ENCODE measurements at places on chromosomes 7 and 10.

GRCh38 chr10:48462482-48463020, 142.3 kb downstream of the ARHGAP22 start:
- H3K27ac ChIP-seq: no peak overlapping the region
- no peaks in the 10 kb centered on the region for H3K27me3 ChIP-seq
- no peaks in the 10 kb centered on the region for H3K4me1 ChIP-seq
- DNase-seq: no peak
- H3K36me3 ChIP-seq: no peaks in the 10 kb centered on the region

DNA sequence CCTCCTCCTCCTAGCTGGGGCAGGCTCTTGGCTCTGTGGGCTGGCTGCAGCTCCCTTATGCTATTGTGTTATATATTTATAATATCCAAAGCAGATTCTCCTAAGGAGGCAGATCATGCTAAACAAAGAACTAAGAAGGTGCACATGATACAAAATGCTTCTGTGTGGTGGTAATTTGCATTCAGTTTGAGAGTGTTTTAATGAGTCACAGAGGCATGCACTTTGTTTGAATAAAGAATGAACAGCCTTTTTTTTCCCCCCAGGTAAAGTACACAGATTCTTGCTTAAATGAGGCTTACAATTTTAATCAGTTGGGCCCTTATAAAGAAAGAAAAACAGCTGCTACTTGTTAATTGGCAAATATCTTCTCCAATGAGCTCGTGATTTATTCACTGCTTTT, 95.0 kb downstream of the FANK1 start:
- no peaks in the 10 kb centered on the region for H3K36me3 ChIP-seq
- no peaks in the 10 kb centered on the region for H3K27me3 ChIP-seq
- DNase-seq: no peak
- H3K4me1 ChIP-seq: no peaks in the 10 kb centered on the region

GRCh38 chr10:17257466-17258321, 29.7 kb downstream of the VIM start:
- H3K36me3 ChIP-seq: no peaks in the 10 kb centered on the region
- H3K27ac ChIP-seq: no peak overlapping the region
- no peaks in the 10 kb centered on the region for H3K4me1 ChIP-seq
- peak; percentile 47 for DNase-seq

DNA sequence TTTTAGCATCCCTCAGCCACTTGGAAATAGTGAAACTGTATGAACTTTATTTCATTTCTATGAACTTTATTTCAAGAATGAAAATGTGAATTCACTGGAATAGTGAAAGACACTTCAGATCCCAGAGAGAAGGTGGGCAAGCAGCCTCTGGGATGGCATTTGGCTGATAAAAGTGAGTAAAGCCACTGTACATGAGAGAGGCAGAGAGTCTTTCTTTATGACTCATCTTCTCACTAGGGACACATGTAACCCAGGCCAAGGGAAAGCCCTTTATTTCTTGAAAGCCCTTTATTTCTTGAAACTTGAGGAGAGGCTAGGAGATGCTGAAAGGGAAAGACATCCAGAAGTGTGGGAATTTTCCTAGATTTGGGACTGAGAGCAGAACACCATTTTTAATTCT, 148.9 kb upstream of the SMIM30 start:
- H3K27me3 ChIP-seq: no peaks in the 10 kb centered on the region
- DNase-seq: no peak
- no peak overlapping the region for H3K27ac ChIP-seq
- H3K4me3 ChIP-seq: no peak overlapping the region
- H3K4me1 ChIP-seq: 0 out of 2 replicates have a peak, but pooled peaks cover 5% of the 10 kb centered on the region

DNA sequence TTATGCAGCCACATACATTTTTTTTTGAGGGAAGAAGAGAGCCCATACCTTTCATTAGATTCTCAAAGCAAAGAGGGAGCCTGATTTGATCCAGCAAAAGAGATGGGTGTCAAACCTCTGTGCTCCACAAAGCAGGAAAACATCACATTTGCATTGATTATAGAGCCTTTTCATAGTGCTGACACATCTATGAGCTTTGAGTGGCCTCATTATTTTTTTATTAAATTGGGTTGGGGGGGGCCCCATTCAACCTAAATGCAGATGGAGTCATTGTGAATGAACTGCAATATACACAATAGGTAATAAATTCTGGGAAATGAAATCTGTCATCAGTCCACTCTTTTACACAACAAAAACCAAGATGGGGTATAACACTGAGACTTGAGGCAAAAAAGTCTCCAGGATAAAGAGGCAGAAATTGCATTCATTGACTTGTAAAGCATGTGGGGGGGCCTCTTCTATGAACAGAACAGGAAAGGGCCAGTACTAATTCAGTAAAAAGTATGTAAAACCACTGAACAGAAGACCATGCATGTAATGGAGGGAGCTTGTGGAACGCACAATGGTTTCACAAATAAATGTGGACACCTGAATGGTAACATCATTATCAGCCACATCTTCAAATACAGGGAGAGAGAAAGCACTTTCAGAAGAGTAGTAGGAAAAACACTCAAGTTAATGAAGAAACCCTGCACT, 17.7 kb upstream of the ASB4 start:
- H3K36me3 ChIP-seq: no peaks in the 10 kb centered on the region
- H3K4me1 ChIP-seq: no peaks in the 10 kb centered on the region
- no peak overlapping the region for H3K4me3 ChIP-seq
- H3K27ac ChIP-seq: no peak overlapping the region
- no peaks in the 10 kb centered on the region for H3K27me3 ChIP-seq

DNA sequence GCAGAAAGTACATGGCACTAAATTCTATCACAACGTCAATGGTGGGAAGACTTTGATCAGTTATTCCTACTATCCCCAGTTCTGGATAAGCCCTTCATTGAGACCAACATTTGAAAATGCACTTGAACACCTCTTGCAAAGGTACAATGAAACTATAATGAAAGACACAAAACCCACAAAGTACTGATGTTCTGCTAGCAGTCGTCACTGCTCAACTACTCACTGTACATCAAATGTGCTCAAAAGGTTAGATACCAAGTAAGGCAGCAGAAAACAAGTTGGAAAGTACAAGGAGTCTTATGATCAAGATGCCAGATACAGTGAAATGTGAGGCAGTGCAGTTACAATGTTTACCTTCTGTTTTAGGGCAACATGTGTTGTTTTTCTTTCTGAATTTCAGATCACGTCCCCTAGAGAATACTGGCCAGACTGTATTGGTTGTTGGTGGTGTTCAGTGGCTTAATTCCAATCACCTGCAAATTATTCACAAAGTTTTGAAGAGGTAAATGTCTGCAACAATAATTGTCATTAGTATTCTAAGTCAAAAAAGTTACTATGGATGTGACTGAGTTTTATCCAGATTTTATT, 62.4 kb upstream of the WNT16 start:
- H3K36me3 ChIP-seq: no peaks in the 10 kb centered on the region
- H3K4me1 ChIP-seq: no peaks in the 10 kb centered on the region
- no peak for DNase-seq

- no peak for DNase-seq
- no peaks in the 10 kb centered on the region for H3K27me3 ChIP-seq
- no peak overlapping the region for H3K27ac ChIP-seq
- peaks cover 13% of the 10 kb centered on the region for H3K36me3 ChIP-seq
- H3K4me3 ChIP-seq: no peak overlapping the region
- no peaks in the 10 kb centered on the region for H3K4me1 ChIP-seq
These were observed 17.2 kb downstream of the PPP3CB start for GRCh38 chr10:73478636-73479035.

DNA sequence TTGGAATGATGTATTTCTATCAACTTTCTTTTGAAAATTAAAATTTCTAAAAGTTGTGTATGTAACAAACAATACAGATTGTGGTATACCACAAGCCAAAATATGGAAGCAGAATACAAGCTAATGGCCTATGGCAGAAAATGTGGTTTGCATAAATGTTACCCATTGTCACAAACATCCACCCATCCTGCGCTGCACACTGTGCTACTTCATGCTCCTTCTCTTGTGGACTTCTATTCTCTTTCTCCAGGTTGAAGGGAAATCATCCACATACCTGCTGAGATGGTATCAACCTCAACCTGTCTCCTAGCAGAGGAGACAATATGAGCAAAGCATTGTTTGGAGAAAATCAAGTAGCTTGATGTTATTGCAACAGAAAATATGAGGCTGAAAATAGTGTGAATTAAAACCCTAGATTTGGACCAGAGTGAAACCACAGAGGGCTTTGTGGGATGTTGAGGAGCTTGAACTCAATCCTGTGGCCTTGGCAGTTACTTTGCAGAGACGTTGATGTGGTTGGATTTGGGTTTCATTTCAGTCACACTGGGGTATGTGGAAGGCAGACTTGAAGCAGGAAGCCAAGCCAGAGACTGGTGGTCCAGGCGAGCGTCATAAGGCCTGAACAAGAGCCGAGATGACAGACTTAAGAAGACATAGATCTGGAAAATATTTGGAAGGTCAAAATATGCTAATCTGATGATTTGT, 63.8 kb downstream of the ICA1 start:
- H3K27me3 ChIP-seq: no peaks in the 10 kb centered on the region
- no peak overlapping the region for H3K27ac ChIP-seq

DNA sequence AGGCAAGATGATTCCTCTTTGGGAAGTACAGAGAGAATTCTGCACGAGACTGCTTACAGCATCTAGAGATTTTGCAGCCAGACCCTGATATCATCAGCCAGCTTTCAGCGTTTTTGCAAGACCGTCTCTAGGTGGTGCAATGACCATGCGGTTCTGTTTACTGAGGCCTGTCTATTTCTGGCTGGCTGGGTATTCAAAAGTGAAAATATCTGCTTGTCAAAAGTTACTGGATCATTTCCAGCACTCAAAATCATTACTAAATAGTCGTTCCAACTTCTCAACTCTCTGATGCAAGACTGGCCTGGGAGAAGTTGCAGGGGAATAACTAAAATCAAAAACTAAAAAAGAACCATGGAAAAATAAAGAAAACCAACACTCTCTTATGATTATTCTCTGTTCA, 240.1 kb downstream of the ELMO1 start:
- peak; percentile 14 for DNase-seq
- H3K4me3 ChIP-seq: no peak overlapping the region
- H3K36me3 ChIP-seq: no peaks in the 10 kb centered on the region
- no peaks in the 10 kb centered on the region for H3K4me1 ChIP-seq
- H3K27ac ChIP-seq: no peak overlapping the region

DNA sequence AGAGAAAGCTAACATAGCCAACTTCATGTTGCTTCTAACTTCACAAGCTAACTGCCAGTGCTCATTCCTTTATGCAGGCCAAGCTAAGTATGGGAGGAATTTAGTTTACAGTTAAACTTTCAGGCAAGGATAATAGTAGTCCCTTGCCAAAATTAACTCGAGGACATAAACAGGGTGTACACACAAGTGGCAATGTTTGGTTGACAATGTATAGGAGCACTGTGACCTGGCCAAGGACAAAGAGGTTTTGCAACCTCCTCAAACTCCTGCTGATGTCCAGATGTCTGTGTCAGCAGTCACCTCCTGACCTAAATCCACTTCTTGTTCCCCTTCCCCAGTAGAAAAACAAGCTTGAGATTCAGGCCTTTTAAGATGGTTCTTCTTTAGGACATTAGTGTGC, 494.6 kb upstream of the KLF6 start:
- no peaks in the 10 kb centered on the region for H3K36me3 ChIP-seq
- 0 out of 2 replicates have a peak overlapping the region, but pooled peaks have one; percentile 50 for H3K27ac ChIP-seq
- no peak overlapping the region for H3K4me3 ChIP-seq

DNA sequence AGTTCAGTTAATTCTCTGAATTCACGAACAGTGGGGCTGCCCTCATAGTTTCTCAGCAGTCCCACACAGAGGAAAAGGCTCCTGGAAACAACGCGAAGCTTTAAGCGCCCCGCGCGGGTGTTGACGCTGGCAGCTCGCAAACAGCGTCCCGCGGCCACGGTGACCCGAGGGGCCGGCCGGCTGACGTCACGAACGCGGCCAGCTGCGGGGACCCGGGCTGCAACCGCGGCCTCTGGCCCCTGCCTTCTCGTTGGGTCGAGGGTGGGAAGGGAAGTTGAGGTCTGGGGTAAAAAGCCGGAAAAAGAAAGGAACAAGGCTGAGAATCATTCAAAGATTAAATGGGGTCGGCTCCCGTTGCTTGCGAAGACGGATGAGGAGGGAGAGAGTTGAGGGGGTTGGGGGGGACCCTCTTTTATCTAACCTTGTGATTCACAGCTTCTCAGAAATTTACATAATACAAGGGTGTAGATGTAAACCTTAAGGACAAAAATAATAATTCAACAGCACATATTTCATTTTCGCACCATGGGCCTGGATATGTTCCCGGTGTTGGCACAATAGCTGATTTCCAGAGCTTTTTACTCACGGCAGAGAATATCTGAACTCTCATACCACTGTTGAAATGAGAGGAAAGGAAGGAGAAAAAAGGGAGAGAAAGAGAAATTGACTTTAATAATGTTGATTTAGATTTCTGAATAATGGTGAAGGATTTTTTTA, 7.3 kb upstream of the FEZF1 start:
- H3K27ac ChIP-seq: no peak overlapping the region
- no peaks in the 10 kb centered on the region for H3K4me1 ChIP-seq
- H3K4me3 ChIP-seq: no peak overlapping the region
- H3K36me3 ChIP-seq: no peaks in the 10 kb centered on the region
- no peak for DNase-seq

GRCh38 chr7:69652947-69653701, 54.8 kb downstream of the AUTS2 start:
- H3K27ac ChIP-seq: no peak overlapping the region
- H3K4me1 ChIP-seq: no peaks in the 10 kb centered on the region
- no peaks in the 10 kb centered on the region for H3K36me3 ChIP-seq
- DNase-seq: no peak
- H3K4me3 ChIP-seq: no peak overlapping the region
- H3K27me3 ChIP-seq: no peaks in the 10 kb centered on the region

DNA sequence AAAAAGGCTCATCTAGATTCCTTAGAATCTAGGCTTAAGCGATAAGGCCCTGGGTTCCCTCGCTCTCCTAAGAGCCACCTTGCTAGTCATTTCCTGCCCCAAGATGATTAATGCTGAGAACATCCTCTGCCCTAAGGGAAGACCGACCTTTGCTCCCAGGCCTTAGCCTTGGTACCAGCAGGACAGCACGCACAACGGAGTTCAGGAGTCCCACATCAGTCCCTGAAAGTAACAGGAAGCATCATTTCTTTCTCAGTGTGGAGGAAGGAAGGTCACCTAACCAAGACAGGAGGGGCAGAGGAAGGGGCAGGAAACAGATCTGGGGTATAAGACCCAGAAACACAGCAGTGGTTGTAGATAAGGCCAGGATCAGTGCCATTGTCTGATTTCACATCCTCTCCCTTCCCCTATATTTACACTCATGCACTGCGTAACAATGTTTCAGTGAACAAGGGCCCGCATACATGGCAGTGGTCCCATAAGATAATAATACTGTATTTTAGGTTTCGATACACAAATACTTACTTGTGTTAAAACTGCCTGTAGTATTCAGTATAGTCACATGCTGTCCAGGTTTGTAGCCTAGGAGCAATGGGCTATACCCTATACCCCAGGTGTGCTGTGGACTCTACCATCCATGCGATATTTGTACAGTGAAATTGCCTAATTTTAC, 8.1 kb upstream of the FAM107B start:
- H3K36me3 ChIP-seq: no peaks in the 10 kb centered on the region
- H3K27ac ChIP-seq: peak overlapping the region; percentile 89
- no peaks in the 10 kb centered on the region for H3K27me3 ChIP-seq
- peaks cover 36% of the 10 kb centered on the region for H3K4me1 ChIP-seq
- no peak overlapping the region for H3K4me3 ChIP-seq

- no peak for DNase-seq
- no peaks in the 10 kb centered on the region for H3K27me3 ChIP-seq
- peaks cover 8% of the 10 kb centered on the region for H3K36me3 ChIP-seq
- H3K4me3 ChIP-seq: no peak overlapping the region
- peaks cover 6% of the 10 kb centered on the region for H3K4me1 ChIP-seq
These were observed 24.6 kb upstream of the DGKI start for GRCh38 chr7:137871170-137871915.
